ENCODE measurements at places on chromosomes 2 and 18. TPM values are rescaled to one million over a fixed set of nuclear protein-coding genes. Genes with fewer than 3 reads are reported as not detected.

GRCh38 chr2:96369186-96369585, 33.6 kb downstream of the NCAPH start:
- no peak for DNase-seq

DNA sequence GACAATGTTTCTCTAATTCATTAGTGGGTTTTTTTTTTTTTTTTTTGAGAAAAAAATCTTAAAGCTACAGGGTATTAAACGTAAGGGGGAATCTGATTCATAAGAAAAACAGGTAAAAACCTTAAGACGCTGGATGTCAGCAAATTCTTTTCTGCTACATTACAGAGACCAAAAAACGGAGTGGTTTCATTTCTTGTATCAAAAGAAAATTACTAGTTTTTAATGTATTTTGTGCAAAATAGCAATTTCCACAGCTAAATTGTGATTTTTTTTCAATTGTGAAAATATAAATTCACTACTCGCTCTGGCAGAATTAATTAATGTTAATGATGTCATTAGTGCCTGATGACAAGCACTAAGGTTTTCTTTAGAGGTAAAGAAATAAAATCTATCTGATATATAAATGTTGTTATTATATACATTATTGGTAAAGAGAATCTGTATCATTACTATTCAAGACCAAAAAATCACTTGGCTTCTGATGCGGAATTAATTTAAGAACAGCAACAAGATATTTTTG, 9.9 kb downstream of the OTX1 start:
- no peak for DNase-seq

- no peak for DNase-seq
These were observed 4.3 kb downstream of the ENOSF1 start for GRCh38 chr18:708096-708495.

GRCh38 chr2:1407950-1408675, 5.2 kb upstream of the TPO start:
- DNase-seq, result no peak

DNA sequence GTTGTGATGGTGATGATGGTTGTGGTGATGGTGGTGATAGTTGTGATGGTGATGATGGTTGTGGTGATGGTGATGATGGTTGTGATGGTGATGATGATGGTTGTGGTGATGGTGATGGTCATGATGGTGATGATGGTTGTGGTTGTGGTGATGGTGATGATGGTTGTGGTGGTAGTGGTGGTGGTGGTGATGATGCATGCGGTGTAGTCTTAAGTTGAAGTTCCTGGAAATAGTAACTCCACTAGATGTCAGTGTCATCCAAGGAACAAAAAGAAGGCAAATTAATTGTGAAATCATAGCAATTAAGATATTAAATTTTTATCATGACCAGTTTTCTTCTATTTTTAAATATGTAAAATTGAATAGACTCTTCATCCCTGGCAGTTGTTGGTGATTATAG, 309.2 kb downstream of the AGAP1 start:
- DNase-seq, result no peak

GRCh38 chr2:213016166-213016983, 135.0 kb downstream of the IKZF2 start:
- DNase-seq, result no peak

- no peak for DNase-seq
These were observed 11.8 kb upstream of the KCMF1 start for GRCh38 chr2:84959095-84959565.

GRCh38 chr2:61604433-61604832, 66.3 kb upstream of the XPO1 start:
- no peak for DNase-seq

GRCh38 chr2:233822781-233823730, 31.3 kb downstream of the HJURP start:
- no peak for DNase-seq

DNA sequence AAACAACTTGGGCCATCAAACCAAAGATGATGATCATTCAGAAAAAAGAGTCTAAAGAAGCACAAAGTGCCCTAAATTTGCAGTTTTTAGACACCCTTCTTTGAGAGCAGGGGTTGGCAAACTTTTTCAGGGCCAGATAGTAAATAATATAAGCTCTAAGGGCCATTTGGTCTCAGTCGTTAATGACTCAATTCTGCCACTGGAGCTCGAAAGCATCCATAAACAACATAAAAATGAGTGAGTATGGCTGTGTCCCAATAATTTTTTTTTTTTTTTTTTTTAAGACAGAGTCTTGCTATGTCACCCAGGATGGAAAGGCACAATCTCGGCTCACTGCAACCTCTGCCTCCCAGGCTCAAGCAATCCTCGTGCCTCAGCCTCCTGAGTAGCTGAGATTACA, 152.3 kb downstream of the DTNB start:
- DNase-seq, result no peak

DNA sequence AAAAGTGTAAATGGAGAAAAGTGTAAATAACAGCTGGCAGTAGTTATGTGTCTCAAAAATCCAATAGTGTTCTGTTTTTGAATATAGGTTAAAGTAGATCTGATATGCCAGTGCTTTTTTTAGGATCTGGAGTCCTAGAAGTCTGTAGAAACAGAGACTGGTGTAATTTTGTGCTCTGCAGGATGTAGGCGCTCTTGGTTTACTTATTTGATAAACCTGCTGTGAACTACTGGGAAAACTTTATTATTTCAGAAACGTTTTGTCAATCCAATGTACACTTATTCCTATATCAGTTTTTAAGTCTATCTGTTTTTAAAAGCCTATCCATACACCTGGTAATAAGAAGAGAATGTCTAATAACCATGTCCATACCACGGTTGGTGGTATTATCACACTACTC, 530.8 kb upstream of the ZNF804A start:
- DNase-seq, result no peak

DNA sequence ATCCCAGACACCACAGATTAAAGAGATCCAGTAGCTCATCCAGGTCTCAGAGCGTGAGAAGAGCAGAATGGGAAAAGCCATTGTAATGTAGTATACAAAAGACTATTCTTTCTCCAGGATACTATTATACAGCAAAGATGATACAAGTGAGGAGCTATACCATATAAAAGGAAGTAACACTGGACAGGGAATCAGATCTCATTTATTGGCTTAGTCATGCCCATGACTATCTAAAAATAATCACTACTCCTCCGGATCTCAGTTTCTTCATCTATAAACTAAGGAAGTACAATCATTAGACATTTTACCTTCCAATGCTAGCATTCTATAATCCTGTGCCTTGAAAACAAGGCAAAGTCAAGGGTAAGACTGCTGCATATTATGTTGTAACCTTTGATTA, 19.4 kb downstream of the KRCC1 start:
- no peak for DNase-seq

DNA sequence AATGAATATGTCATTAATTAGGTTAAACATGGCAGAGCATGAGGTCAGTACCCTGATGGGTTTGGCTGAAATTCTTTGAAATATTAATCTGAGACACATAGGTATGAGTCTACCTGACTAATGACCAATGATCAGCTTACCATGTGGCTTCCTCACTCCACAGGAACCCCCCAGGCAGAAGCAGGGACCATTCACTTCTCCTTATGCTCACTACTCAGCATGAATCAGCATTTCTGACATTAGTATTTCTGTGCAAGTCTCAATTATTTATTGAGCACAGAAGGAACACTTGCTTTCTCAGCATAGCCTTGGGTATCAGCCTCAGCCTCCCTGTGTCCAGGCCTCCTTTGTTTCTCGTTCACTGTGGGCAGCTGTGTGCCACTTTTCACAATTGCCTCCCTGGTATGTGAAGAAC, 9.3 kb upstream of the KCNE4 start:
- no peak for DNase-seq

GRCh38 chr18:6504605-6505497, 90.1 kb upstream of the L3MBTL4 start:
- no peak for DNase-seq

- no peak for DNase-seq
These were observed 68.1 kb downstream of the BOD1L2 start for GRCh38 chr18:57214976-57215375.

DNA sequence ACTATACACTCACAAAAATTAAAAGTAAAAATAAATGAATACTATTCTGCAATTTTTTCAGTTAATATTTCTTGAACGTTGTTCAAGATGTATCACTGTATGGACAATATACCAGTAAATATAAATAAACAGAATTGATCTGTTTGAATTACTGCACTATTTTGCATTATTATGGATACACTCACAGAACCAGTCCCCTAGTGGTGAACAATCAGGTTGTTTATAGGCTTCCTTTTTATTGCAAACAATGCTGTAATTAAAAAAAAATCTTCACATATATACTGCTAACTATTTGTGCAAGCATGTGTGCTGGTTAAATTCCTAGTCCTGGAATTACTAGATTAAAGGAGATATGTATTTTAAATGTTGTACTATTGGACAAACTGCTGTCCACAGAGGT, 306.0 kb downstream of the FBXO15 start:
- no peak for DNase-seq

DNA sequence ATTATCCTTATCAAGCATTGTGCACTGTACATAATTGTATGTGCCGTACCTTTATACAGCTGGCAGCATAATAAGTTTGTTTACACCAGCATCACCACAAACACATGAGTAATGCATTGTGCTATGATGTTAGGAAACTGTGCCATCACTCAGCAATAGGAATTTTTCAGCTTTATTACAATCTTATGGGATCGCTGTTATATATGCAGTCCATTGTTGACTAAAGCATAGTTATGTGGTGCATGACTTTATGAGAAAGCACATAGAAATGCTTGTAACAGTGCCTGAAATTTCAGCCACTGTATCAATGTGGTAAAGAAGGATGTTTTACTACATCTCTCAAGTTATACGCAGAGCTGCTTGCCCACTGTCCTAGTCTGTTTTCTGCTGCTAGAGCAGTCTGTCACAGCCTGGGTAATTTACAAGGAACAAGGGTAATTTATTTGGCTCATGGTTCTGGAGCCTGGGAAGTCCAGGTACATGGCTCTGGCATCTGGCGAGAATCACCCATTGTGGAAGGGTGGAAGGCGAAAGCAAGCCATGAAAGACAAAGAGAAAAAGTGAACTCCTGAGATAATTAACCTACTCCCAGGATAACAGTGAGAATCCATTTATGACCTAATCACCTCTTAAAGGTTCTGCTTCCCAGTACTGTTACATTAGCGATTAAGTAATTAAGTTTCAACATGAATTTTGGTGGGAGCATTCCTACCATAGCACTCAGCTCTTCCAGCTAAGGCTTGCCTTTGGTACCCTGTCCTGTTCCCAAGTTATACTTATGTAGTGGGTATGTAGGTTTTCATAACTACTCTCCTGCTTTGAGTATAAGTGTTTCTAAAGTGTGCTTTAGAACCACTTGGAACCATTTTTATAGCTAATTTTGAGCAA, 4.6 kb downstream of the MAP3K20 start:
- no peak for DNase-seq

GRCh38 chr18:24837066-24837465, 376.6 kb downstream of the HRH4 start:
- DNase-seq, result no peak

GRCh38 chr2:43194121-43194869, 32.1 kb downstream of the ZFP36L2 start:
- DNase-seq, result no peak

GRCh38 chr2:221792971-221793521, 220.9 kb upstream of the EPHA4 start:
- no peak for DNase-seq

DNA sequence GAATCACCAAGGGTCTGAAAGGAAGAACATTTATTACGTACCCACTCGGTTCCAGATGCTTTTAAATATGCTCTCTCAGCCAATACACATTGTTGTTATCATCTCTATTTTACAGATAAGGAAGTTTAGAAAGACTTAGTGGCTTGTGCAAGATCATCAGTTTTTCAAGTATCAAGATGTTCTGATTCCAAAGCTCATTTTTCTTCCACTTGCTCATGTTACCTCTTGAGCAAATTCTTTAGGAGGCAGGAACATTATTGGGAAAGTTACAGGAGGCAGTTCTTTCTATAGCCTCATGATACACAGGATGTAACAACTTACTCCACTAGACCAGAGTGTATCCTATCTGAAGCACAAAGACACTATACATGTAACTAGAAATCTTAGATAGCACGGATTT, 65.0 kb upstream of the MMADHC start:
- no peak for DNase-seq

DNA sequence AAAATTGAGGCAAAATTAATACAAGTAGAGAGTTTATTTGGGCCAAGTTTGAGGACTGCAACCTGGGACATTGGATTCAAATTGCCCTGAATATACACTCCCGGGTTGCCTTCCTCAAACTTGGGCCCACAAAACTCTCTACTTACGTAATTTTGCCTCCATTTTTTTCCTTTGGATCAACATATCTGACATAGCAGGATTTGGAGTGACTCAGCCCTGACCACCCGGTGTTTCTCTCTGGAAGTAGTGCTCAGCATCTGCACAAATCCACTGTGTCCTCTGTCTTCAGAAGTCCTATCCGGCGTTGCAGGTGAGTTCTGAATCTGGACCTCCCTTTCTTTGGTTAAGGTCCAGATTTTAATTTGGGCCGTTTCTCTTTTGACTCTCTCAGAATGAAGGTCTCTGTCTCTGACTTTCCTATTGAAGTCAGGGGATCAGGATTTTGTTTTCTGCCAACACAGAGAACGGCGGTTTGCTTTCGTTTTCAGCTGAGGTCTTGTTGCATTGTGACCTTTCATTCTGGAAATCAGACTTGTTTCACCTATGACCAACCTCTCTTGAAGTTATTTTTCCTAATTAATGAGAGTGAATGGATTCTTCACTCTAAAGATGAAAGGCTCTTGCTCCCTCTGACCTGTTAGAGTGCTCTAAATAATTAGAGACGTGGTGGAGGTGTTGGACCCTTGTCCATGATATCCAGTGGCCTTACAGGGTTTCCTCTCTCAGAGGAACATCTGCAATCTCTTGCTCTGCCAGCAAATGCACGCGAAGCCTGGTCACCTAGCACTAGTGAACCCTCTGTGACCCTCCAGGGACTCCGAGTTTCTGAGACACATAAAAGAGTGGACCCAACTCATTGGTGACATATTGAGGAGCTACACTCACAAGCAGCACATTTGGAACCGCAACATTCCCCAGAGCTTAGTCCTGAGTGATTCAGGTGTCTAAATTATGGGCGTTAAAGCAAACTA, 13.6 kb downstream of the TCF23 start:
- DNase-seq, result no peak

DNA sequence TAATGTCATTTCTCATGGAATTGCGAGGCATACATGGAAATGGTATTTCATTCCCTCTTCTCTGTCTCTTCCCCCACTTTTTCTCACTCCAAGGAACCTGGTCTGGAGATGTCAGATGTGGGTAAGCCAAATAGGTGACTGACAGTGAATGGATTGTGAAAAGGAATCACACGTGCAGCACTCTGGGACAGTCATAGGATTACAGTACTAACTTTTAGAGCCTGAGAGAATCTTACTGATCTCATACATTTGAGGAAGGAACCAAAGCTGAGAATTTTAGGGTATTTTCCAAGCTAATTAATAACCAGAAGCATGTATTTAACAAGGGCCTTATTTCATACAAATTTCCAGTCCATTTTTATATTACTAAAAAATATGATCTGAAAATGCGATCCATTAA, 58.1 kb upstream of the ERBB4 start:
- no peak for DNase-seq

SPC25 gene
- polyA plus RNA-seq, result 6.7 TPM

ANKRD30BL gene
- 0.08 TPM for polyA plus RNA-seq

SERPINB4 gene
- polyA plus RNA-seq, result 0.35 TPM

TCF23 gene
- polyA plus RNA-seq, result 0.17 TPM

MERTK gene
- polyA plus RNA-seq, result 4.4 TPM

LYPD6 gene
- 1.2 TPM for polyA plus RNA-seq

GPR45 gene
- polyA plus RNA-seq, result not detected

RPRD1A gene
- 39.1 TPM for polyA plus RNA-seq

GNLY gene
- polyA plus RNA-seq, result 0.77 TPM

CASP10 gene
- polyA plus RNA-seq, result 7.0 TPM

Measured in hindlimb muscle (tissue), 1 donor.